ENCODE measurements at places on chromosomes 1 and 21.

GRCh38 chr1:3222042-3222692, 153.2 kb downstream of the PRDM16 start:
- peak; percentile 81 for DNase-seq

GRCh38 chr1:93255222-93256079, 74.9 kb downstream of the CCDC18 start:
- DNase-seq = no peak

- DNase-seq = no peak
Observed at GRCh38 chr1:7207875-7208646, 422.8 kb downstream of the CAMTA1 start.

DNA sequence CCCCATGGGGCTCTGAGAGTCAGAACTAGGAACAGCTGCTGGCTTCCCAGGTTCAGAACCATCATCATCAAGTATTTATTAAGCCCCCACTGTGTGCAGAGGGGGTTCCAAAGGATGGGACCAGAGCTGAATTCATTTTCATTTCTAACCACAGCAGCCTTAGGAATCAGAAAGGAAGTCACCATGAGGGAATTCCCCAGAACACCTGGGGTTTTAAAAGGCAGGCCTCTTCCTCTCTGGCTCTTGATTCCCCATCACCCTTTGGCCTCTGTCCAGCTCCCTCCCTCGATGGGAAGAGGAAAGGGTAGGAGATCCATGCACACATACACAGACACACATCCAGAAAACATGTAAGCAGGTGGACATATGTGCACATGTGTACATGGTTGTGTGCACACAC, 1.3 kb upstream of the KCNN3 start:
- no peak for DNase-seq

All from DMS79 (cell line).